ENCODE measurements at places on chromosomes 11 and 22. TPM values are rescaled to one million over a fixed set of nuclear protein-coding genes. Genes with fewer than 3 reads are reported as not detected.

GRCh38 chr11:123195188-123196059 is at the start of gene CLMP:
Gene CLMP (minus strand): TSS chr11:123195248. CDS start chr11:123194940, 308 bp downstream.
- peaks cover 83% of the 10 kb centered on the region for H3K27me3 ChIP-seq
- peaks cover 12% of the 10 kb centered on the region for H3K36me3 ChIP-seq
- H3K4me3 ChIP-seq = peak within 1 kb of the TSS; percentile 88

- DNase-seq = no peak
- peaks cover 4% of the 10 kb centered on the region for H3K36me3 ChIP-seq
- no peaks in the 10 kb centered on the region for H3K27me3 ChIP-seq
- peak overlapping the region; percentile 47 for H3K4me3 ChIP-seq
Observed at GRCh38 chr11:47850337-47850736, 2.2 kb upstream of the NUP160 start.

DNA sequence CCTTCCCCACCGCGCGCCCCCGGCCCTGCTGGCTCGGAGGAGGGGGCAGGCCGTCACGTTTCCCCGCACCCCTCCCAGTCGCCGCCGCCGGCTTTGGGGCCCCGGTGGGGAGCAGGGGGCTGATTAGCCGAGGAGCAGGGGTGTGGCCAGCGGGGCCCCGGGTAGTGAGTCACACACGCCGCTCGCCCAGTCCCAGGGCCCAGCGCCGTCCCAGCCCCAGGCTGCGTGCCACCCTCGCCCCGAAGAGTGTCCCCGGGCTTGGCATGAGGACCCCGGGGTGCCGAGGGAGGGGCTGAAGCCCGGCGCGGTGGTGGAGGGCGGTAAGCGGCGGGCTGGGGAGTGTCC is 34.4 kb downstream of the PRDM11 start:
- H3K4me1 ChIP-seq = peaks cover 23% of the 10 kb centered on the region
- H3K27me3 ChIP-seq = peaks cover 29% of the 10 kb centered on the region
- no peak overlapping the region for H3K4me3 ChIP-seq
- H3K27ac ChIP-seq = no peak overlapping the region

- no peaks in the 10 kb centered on the region for H3K27me3 ChIP-seq
- no peaks in the 10 kb centered on the region for H3K4me1 ChIP-seq
- H3K27ac ChIP-seq = no peak overlapping the region
- no peaks in the 10 kb centered on the region for H3K36me3 ChIP-seq
- no peak for DNase-seq
- no peak overlapping the region for H3K4me3 ChIP-seq
Observed at GRCh38 chr11:69327741-69328191, 33.8 kb downstream of the MYEOV start.

- no peak for DNase-seq
- H3K27ac ChIP-seq = no peak overlapping the region
- no peaks in the 10 kb centered on the region for H3K4me1 ChIP-seq
- H3K36me3 ChIP-seq = peaks cover 2% of the 10 kb centered on the region
- no peak overlapping the region for H3K4me3 ChIP-seq
Observed at GRCh38 chr22:37511395-37512104, 7.7 kb downstream of the CARD10 start.

- peaks cover 3% of the 10 kb centered on the region for H3K36me3 ChIP-seq
- H3K4me1 ChIP-seq = no peaks in the 10 kb centered on the region
- no peak overlapping the region for H3K27ac ChIP-seq
- peaks cover 20% of the 10 kb centered on the region for H3K27me3 ChIP-seq
- no peak for DNase-seq
Observed at GRCh38 chr11:64580412-64580811, 10.6 kb upstream of the SLC22A12 start.

GRCh38 chr11:122096272-122097112 is 19.5 kb downstream of the BLID start:
- no peak overlapping the region for H3K4me3 ChIP-seq
- no peak overlapping the region for H3K27ac ChIP-seq
- H3K27me3 ChIP-seq = peaks cover 50% of the 10 kb centered on the region
- H3K36me3 ChIP-seq = no peaks in the 10 kb centered on the region
- no peak for DNase-seq
- peaks cover 9% of the 10 kb centered on the region for H3K4me1 ChIP-seq

SOX10 gene
- total RNA-seq = not detected

TBX1 gene
- total RNA-seq = not detected

DNA sequence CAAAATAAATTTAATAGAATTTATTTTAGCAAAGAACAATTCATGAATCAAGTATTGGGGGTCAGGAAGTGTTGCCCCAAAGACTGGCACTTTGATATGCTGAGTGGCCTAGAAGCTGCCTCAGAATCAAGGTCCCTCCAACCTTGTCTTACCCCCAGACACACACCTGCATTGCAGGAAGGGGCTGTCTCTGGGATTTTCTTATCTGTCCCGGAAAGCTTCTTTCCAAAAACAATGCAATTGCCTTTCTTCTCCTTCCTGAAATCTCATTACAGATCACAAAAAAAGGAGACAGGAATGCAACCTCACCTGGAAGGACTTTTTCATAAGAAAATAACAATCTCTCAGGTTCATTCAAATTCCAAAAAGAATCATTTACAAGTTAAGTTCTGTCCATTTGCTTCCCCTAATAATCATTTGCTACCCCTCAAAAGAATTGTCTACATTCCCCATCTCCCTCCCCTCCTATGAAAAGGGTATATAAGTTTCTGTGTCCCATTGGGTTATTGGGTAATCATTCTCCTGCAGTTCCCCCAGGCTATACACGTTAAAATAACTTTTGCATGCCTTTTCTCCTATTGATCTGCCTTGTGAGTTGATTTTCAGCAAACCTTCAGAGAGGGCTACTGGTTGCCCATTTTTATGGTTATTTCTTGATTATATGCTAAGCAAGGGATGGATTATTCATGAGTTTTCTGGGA is 21.3 kb downstream of the OR10A6 start:
- H3K36me3 ChIP-seq = peaks cover 2% of the 10 kb centered on the region
- peaks cover 58% of the 10 kb centered on the region for H3K27me3 ChIP-seq
- no peak for DNase-seq
- H3K27ac ChIP-seq = no peak overlapping the region
- H3K4me1 ChIP-seq = no peaks in the 10 kb centered on the region
- H3K4me3 ChIP-seq = no peak overlapping the region

DNA sequence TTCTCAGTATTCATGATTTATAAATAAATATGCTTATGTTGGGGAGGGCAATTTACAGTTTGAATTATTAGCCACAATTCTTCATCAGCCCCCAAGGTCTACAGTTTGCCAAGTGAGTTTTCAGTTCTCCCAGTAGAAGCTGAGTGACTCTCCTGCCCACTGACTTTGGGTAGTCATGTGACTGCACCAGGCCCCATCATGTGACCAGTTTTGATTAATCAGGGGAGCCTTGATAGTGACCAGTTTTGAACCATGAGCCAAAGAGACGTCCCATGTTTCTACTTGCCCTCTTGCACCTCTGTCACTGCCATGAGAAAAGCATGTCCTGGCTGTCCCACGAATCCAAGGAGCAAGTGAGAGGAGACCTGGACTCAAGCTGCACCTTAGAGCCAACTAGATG is 32.5 kb downstream of the SYN3 start:
- H3K4me1 ChIP-seq = no peaks in the 10 kb centered on the region
- DNase-seq = no peak
- no peak overlapping the region for H3K27ac ChIP-seq
- H3K36me3 ChIP-seq = no peaks in the 10 kb centered on the region
- peaks cover 48% of the 10 kb centered on the region for H3K27me3 ChIP-seq

OR52A1 gene
- total RNA-seq = not detected

DNA sequence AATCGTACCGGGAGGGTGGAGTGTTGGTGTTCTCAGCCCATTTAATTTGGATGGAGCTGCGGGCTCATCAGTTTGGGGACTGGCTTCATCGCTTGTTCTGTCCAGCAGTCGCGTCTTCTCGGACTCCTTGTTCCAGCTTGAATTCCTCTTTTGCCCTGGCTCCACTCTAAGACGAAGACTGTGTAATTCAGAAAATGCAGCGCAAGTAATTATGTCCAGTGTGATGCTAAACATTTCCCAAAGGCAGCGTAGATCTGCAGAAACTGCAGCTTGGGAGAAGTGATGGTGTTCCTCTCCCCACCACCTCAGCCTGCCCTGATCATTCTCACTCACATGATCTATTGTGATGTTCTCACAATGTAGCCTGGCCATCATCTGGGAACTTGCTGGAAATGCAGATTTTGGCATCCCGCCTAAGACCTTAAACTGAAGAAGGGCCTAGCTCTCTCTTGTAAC is 666 bp downstream of the SLC25A18 start:
- H3K4me1 ChIP-seq = no peaks in the 10 kb centered on the region
- peaks cover 31% of the 10 kb centered on the region for H3K27me3 ChIP-seq
- no peak overlapping the region for H3K27ac ChIP-seq

All from T-helper 17 cell (primary cell).